NCI-H1694 treated with DMSO at 0.1 percent for 48 hours (cell line): ENCODE measurements at places on chromosomes 4 and X.

GRCh38 chr4:9925750-9926439 lies 95.4 kb downstream of the SLC2A9 start:
- no peak for DNase-seq

- DNase-seq = no peak
These were observed 49.1 kb downstream of the ABCG2 start for GRCh38 chr4:88109123-88109881.

GRCh38 chr4:2860391-2861348 lies 17.0 kb downstream of the ADD1 start:
- DNase-seq = no peak

- DNase-seq = no peak
These were observed 197.7 kb downstream of the INPP4B start for GRCh38 chr4:142648378-142648777.

GRCh38 chr4:149741186-149741831 lies 74.3 kb downstream of the IQCM start:
- no peak for DNase-seq

DNA sequence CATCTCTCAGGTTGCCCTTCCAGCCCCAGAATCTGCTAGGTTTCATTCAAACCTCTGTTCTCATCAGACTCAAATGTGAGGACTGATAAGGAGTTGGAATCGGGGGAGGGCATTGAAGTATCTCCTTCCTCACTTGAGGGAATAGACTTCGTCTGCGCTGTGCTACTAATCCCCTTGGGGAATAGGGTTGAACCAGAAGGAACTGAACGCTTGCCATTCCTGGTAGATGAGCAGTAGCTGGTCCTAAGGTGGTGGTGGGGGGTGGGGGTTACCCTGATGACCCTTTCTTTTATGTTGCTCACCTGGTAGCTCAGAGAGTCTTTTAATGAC lies 692 bp upstream of the SLC9A7 start:
- no peak for DNase-seq

DNA sequence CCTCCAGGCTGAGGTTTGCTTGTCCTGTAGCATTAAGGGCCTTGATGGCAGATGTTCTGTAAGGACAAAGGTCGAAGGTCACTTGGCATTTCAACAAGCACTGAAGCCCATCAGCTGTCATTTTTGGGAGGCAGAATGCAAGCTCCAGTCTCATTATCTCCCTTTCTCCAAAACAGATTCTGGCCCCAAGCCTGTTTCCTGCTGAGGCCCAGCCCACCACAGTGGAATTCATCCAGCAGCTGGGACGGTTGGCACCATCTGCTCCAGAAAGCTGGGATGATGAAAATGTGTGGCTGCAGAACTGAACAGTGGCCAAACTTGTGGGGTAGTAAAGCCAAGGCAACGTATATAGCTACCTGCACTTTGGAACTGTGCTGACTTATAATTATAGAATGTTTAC lies 17.7 kb upstream of the PPEF2 start:
- DNase-seq = peak; percentile 78

DNA sequence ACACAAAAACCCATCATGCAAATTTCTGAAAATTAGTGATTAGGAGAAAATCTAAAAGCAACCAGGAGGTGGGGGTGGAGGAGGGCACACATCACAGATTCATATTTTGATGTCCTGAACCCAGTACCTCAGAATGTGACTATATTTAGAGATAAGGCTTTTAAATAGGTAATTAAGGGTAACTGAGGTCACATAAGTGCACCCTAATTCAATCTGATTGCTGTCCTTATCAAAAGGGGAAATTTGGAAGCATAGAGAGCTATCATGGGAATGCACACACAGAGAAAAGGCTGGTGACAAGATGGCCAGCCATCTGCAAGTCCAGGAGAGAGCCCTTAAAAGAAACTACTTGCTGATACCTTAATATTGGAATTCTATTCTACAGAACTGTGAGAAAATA lies 281.8 kb upstream of the UGT8 start:
- no peak for DNase-seq

DNA sequence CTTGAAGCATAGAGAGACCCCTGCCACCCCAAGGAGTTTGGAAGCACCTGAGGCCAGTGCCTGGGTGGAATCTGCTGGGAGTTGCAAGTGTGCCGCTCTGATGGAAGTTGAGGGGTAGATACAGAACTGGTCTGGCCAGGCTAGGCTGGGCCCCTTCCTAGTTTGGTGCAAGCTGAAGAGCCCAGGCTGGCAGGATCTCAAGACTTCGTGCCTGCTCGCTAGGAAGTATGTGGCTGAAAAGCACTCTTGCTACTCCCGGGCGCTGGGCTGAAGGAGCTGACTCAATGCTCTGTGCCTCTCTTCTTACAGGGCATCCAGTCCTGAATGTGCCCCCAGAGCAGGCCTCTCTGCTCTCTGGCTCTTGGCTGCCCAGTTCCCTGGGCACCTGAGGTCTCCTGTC lies 51.7 kb upstream of the PJA1 start:
- DNase-seq = no peak

GRCh38 chr4:41538887-41539498 lies 1.0 kb downstream of the LIMCH1 start:
- DNase-seq = no peak
